ENCODE measurements at places on chromosomes 16 and 17.

DNA sequence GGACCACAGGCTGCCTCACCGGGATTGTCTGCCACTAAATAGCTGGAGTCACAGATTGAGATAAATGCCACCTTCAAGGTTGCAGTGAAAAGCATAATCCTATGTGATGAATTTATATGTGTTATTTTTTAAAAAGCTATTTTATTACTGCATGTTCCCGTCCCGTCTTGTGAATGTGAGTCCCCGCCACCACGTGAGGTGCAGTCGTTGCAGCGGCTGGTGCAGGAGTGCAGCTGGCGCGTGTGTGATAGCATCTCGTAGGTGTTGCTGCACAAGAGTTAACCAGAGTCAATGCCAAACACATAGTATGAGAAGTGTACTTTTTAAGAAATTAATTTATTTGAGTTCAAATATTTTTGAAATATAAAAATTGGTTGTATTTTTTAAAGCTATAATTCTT, 12.5 kb downstream of the SMCR8 start:
- no peak for DNase-seq

DNA sequence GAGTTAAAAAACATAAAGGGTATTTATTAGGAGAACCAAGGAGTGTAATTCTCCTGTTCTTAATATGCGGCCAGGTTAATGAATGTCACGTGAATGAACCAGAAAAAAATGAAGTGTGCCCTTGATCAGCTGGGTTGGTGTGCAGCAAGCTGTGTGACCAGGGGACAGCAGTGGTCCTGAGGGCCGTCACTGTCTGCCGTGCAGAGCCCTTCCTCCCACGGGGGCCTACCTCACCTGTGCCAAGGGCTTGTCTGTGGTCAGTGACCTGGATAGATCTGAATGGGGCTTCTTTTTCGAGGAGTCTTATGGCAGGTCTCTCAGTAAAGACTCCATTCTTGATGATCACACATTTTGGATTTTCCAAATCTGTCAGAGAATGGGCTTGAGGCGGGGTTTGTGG, 17.7 kb upstream of the STH start:
- DNase-seq, result no peak

- DNase-seq, result no peak
Observed at GRCh38 chr17:38600906-38601305, 4.8 kb downstream of the SRCIN1 start.

DNA sequence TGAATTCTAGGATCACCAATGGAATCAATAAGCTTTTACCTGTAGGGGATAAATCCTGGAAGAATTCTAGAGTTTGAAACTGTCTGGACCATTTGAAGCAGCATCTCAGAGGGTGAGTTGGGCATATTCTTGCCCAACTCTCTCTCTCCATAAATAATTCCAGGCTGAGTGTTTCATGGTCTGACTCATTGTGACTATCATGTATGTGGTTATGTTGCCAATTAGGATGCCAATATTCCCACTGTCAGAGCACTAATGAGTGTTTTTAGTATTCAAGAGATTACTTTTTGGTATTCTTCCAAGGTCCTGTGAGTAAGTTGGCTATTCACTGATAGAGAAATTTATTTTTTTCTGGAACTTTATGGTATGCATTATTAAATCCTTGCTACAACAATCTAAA, 456.9 kb downstream of the TOX3 start:
- no peak for DNase-seq

- DNase-seq, result no peak
Observed at GRCh38 chr16:73015612-73016487, 32.1 kb downstream of the ZFHX3 start.

GRCh38 chr16:12132290-12132689, 155.8 kb downstream of the SNX29 start:
- no peak for DNase-seq

DNA sequence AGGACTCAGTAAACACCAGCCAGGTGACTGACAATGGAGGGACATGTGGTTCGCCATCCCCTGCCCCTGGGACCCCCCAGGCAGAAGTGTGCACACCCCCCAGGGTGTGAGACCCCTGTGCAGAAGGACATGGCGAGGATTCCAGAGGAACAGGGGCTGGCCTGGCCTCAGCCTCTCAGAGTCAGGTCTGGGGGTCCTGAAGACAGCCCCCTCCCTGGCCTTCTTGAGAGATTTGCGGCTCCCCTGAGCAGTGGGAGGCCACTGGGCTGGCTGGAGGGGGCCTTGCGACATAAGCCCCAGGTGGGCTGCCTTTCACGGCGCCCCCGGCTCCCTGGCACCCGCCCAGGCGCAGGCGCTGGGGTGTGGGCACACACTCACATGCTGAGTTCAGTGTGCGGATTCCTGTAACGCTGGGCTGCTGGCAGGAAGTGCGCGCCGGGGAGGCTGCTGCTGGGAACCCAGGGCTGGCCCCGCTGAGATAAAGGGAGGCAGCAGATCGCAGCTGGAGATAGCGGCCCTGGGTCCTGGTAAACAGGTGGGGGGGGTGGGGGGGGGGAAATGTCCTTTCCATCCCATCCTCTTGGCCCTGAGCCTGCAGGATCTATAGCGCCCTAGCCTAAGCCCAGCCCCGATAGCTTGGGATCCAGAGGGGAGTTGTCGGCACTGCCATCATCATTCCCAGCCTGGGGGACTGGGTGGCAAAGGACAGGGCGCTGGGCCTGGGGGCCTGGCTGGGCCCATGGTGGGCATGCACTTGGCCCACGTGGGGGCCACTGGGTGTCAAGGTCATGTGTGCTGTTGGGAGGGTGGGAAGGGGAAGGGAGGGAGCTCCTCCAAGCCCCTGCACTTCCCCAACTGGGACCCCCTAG, 27.1 kb downstream of the TMEM235 start:
- DNase-seq, result peak; percentile 71

DNA sequence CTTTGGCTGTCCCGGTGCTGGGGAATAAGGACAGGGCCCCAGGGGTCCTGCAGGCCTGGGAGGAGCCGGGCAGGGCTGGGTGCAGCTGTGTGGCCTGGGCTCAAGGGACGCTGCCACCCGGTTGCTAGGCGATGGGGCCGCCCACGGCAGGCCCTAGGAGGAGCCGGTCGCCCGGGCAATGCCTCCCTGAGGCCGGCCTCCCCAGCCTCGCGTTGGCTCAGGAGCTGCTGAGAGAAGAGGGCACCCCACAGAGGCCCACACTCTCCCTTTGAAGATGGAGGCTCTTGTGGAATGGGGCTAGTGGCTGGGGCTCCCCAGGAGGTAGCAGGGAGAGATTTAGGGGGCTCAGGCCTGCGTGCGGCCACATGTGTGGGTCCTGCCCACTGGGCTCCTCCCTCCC, at the start of gene CIBAR2:
Gene CIBAR2, minus strand, starts transcription at position 109 of the 400 bp plus-strand sequence. CDS start 120 bp downstream, outside the sequence.
- DNase-seq, result no peak

GRCh38 chr16:27417047-27417671, 15.2 kb downstream of the IL21R start:
- DNase-seq, result peak; percentile 54

DNA sequence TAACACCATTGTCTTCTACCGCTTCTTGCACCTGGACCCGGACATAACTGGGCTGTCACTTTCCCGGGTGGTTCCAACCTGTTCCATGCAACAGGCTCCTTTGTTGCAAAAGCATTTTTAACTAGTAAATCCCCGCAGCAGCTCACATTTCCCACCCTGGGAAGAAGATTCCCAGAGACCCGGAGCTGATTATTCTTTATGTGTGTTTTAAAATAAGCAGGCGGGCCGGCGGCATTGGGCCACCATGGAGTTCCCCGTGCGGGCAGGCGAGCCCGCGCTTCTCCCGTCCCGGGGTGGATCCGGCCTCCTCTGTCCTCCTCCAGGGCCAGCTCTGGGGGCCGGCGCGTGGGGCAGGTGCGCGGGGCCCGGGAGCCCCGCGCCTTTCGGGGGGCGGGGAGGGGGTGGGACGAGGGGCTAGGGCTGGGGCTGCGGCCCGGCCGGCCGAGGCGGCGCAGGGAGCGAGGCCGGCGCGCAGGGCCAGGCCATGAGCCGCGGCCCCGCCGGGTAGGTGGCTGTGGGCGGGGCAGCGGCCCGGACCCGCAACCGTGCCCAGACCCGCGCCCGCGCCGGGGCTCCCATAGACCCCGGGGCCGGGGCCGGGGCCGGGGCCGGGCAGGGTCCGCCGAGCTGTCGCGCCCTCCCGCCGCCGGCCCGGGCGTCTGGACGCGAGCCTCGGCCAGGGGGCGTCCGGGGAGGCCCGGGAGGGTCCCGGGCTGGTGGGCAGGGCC, 1.7 kb downstream of the CRAMP1 start:
- no peak for DNase-seq

GRCh38 chr17:68196394-68197090, 51.3 kb upstream of the AMZ2 start:
- no peak for DNase-seq

DNA sequence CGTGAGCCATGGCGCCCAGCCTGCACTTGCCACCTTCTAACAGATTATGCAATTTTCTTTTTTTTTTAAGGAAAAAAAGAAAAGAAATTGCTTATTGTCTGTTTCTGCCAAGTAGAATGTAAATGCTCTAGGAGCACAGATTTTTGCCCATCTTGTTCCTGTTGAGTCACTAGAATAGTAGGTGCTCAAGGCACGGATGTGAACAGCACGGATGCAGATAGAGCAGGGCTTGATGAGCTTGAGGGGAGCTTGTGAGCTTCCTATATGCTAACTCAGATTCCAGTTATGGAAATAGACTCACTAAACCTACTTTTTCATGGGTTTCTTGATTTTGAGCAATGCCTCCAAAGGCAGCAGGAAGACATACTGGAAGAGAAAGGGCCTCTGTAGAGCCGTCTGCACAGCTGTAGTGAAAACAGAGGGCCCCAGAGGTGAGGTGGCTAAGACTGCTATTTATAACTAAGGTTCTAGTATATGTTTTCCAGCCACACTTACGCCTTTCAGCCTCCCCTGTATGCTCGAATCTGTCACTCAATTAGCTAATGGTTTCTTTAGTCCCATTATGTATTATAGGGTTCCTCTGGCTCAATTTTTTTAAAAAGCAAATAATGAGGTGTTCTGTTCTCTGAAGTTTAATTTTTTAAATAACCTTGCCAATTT, 72.8 kb downstream of the WWP2 start:
- no peak for DNase-seq

DNA sequence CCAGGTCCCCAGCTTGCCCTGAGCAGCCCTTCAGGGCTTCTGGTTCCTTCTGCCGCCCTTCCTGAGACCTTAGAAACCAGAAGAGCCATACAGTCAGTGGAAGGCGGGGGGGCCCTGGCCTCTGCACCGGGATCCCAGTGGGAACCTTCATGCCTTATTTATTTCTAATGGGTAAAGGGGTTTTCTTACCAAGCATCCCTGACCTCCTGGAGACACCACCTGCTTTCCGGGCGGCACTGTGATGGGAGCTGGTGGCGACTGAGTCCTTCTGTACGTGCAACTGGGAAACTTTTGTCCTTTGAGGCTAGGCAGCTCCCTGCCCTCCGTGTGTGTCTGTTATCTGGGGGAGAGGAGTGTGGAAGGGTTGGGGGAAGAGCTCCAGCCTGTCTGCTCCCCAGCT, 7.2 kb upstream of the MRPL58 start:
- no peak for DNase-seq

GRCh38 chr17:41439375-41439774, 1.4 kb downstream of the KRT38 start:
- DNase-seq, result no peak

DNA sequence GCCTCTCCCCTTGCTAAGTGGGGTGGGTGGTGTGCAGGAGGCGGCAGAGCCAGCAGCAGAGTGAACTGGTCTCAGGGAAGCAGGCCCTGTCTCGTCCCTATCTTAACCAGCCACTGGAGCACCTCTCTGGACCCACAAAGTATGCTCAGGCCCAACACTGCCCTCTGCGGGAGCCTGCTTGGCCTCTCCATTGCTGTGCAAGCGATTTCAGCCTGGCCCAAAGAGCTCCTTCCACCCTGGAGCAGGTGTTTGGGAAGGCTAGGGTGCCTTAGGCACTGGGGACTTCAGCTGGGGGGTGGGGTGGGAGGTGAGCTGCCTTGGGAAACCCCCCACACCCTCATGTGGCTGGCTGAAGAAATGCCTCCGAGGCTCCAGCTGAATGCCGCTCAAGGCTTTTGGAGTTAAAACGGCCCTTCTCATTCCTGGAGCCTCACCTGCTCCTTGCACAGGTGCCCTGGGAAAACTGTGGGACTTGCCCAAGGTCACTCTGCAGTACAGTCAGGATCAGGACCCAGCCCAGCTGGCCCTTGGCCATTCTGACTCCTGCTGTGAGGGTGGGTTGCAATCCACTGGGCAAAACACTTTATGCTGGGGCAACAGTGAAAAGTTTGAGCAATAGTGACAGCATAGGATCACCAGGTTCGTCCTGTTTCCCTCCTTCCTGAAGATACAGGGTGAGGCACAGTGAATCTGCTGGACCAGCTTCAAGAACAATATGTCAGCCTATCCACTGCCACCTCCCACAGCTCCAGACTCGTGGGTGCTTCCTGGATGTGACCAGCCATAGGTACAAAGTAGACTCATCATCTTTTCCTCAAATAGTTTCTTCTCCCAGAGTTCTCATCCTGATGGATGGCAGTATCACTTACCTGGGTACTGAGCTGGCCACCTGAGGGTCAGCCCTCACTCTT, 5.9 kb upstream of the UBE2O start:
- no peak for DNase-seq

DNA sequence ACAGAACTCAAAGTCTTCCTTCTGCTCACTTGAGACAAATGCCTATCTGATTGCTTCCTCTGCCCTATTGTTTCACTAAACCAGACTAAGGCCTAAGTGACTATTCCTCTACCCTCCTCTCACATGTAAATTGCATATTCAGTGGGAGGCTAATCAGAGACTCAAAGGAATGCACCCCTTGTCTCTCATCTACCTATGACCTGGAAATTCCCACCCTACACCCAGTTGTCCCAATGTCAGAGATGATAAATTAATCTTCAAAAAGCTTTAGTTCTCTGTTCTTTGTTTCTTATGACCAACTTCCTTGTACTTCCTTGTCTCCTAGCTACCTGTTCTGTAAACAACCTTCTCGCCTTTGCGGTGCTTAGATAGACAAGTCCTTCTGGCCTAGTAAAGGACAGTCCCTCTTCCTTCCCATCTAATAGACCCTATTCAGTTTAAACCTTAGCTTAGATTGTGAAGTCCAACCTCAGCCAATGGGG, 76.0 kb downstream of the EMP2 start:
- DNase-seq, result no peak

- DNase-seq, result no peak
Observed at GRCh38 chr16:22938647-22939046, 124.7 kb downstream of the HS3ST2 start.

GRCh38 chr17:46117117-46117516, 76.1 kb downstream of the KANSL1 start:
- DNase-seq, result no peak

GRCh38 chr17:28328325-28328724, 6.9 kb downstream of the IFT20 start:
- no peak for DNase-seq

GRCh38 chr17:55990332-55991006, 162.8 kb upstream of the ANKFN1 start:
- no peak for DNase-seq

DNA sequence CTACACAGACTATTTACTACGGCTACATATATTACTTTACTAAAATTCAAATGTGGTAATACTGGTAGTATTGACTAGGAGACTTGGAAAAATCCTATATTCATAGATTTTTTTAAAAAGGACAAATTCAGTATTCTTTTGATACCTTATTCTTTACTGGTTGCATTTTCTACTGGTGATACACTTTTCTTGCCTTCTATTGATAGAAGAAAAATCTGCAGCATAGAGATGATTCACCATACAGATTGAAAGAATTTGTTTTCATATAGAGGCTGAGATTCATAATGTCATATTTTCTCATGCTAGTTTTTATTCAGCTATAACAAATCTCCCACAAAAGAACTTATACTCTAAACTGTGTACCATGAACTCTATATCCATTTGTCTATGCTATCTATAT, 195.4 kb upstream of the C17orf78 start:
- no peak for DNase-seq

GRCh38 chr16:68737730-68738629, 888 bp downstream of the CDH1 start:
- peak; percentile 14 for DNase-seq

All from activated naive CD4-positive, alpha-beta T cell treated with anti-CD3 and anti-CD28 coated beads, Interleukin-2, amount 50 U/mL, for 72 hours (primary cell).